ENCODE measurements at places on chromosomes 2 and 18.

DNA sequence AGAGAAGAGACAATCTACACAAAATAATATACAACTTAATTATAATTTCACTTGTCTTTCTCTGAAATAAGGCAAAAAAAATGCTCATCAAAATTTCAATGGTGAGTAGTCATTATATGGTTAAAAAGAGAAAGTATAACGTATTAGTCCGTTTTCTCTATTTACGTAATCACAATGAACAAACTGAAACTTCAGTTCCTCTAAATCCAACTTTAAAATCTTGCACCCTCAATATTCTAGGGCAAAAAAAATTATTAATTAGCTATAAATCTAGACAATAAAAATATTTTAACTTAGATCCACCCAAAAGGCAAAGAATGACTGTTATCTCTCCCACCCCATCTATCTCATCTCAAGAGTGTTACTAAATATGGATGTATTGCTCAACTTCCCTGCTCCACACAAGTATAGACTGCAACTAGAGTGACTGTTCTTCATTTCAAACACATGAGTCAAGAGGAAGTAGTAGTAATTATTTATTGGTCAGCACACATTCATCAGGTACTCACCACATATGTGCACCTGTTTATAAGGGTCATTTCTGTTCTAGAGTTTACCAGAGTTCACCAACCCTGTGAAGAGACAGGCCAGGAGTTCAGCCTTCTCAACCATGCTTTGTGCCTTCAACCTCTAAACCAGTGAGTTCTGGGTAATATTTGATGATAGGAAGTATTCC is 36.4 kb downstream of the STK39 start:
- DNase-seq: no peak

GRCh38 chr18:58615140-58616132 is 13.5 kb downstream of the ALPK2 start:
- no peak for DNase-seq

DNA sequence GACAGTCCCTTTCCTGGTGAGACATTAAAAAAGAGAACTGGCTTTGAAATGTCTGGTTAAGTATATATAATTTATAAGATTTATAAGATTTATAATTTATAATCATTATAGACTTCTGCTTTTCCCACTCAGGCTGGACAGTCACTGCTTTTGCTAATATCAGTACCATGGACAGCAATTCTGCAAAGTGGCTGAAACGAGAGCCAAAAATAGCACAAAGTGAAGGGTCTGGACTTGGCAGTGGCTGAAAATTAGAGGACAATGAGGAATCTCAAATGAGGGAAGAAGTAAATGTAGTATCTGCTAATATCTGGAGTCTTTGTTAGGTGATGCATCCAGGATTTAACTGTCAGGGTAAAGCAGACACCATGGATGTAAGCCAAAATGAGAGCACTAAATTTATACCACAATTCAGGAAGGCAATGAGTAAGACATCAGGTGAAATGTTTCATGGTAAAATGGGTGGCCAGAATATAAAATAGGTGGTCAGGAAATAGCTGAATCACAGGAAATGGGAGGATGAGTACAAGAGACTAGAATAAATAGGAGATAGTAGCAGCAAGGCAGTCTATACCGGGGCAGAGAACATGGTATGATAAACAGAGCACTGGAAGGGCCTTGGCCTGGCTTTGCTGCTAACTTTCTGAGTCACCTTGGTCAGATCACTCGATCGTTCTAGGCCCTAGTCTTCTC is 39.6 kb upstream of the BOD1L2 start:
- no peak for DNase-seq

- no peak for DNase-seq
These were observed 30.0 kb downstream of the RNF125 start for GRCh38 chr18:32048507-32049091.

DNA sequence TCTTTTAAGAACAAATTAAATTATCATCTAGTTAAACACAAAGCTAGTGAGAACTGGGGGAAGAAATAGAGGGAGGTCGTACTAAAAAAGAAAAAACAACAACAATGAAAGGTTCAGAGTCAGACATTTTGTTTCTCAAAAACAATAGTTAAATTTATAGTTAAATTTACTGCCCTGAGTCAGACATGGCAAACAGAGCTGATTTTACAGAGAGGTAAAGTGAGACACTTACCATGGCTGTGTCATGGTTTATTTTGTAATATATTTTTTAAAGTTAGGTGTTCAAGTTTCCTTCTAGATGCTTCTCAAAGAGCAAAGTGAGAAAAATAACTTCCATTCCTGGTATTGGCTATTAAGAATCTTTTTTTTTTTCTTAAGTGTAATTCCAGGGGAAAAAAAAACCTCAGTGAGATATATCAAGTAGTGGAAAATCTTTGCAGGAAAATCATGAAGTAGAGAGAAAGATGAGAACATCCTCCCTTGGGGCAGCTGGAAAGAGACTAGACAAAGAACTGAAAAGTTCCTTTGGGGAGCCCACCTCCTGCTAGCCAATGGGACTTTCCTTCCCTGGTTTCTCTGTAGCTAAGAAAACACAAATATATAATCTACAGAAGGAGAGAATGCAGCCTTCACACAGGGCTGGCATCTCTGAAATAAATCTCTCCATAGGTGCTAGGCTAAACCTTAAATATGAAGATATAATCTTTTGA is 12.3 kb downstream of the KLF7 start:
- DNase-seq: no peak

- no peak for DNase-seq
These were observed 26.1 kb downstream of the MPHOSPH10 start for GRCh38 chr2:71156573-71156972.

DNA sequence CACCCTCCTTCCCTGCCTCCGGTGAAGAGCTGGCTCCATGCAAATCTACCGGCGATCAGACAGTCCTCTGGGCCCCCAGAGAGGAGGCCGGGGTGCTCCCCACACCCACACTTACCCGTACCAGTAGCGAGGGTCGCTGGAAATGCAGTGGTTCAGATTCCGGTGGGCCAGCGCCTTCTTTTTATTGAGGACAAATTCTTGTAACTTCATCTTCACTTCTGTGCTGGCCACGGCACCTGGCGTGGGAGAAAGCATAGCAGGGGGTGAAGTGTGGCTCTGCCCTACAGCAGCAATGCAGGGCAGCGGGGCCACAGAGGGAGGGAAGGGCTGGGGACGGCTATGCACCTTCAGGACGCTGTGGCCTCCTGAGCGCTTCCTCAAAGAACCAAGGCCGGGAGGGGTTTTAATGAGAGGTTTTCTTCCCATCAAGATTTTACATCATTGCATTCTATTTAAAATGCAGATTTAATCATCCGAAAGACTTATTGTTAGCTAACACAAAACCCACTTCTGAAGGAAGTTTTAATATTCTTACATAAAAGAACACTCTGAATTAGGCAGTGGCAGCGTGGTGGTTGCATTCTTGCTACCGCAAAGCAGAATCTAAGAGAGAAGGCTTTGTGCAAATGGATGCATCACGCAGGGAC is 237.0 kb downstream of the HDAC4 start:
- no peak for DNase-seq

- DNase-seq: no peak
These were observed 359.9 kb downstream of the DSC3 start for GRCh38 chr18:30682672-30683071.

DNA sequence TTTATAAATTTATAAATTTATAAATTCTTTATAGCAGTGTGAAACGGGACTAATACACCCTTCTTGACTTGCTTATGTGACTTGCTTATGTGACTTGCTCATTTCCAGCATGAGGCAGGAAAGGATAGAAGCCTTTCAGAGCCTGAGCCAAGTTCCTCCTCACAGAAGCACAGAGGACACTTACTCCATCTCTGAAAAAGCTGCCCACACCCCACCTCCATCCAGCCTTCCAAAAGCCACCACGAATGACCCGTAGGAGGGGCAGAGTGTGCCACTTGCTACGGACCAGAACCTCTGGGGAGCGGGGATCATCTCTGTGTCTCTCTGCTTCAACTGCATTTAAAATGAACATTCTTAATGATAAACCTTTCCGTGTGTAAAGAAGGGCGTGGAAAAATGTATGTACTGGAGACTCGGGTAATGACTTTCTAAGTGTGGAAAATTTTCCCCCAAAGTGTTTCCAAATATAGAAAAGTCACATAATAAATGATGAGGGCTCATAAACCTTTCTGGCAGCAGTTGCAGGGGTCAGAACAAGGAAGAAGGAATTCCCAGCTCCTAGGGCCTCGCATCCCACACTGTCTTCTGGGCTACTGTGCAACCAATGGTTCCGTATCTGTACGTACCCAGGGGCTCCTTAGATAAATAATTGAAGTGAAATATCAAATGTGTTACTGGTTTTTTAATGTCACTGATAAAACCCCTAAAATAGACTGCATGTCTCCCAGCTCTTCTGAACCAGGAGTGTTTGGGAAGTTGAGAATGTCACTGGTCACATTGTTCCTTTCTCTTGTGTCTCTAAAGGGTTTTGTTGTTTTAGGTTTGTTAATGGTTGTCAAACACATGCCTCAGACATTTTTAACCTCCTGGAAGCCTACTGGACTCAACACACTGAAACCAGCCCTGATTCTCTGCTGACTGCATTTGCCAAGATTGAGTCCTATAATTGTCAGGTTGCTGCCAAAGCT is 104.5 kb upstream of the LTBP1 start:
- DNase-seq: no peak

- no peak for DNase-seq
These were observed 90.1 kb upstream of the SMAD2 start for GRCh38 chr18:48020337-48021250.

GRCh38 chr18:79626905-79627749 is 52.5 kb upstream of the CTDP1 start:
- no peak for DNase-seq

DNA sequence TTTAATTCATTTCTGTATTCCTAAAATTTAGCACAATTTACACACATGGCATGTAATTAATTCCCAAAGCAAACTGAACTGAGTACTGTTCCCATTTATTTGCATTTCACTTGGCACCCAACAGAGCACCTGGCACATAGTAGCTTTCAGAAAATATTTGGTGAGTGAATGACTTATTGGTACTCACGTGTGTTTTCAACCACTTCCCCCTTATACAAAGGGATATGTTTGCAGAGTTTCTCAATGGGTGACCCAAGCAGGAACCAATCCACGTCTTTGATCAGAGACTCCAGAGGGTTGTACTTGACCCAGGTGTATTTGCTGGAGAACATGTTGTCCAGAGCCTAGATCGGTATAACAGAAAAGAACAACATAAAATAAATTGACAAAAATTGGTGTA is 6.6 kb downstream of the GKN2 start:
- DNase-seq: no peak

DNA sequence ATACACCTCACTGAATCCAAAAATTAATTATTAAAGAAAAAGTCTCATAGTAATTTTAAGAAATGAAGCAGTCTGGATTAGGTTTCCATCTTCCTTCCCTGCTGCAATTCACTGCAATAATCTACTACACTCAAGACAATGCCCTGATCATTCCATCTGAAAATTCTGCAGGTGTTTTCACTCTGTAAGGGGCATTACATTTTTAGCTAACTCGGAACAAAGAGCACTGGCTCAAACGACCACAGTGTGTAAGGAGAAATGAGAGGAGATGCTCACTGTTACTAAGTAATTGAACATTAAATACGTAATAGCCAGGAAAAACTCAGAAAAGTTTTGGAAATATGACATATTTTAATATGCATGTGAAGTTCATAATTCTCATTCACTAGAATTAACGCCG is 1.3 kb downstream of the B4GALT6 start:
- no peak for DNase-seq

GRCh38 chr2:197092431-197092830 is 165.9 kb upstream of the PGAP1 start:
- DNase-seq: no peak

DNA sequence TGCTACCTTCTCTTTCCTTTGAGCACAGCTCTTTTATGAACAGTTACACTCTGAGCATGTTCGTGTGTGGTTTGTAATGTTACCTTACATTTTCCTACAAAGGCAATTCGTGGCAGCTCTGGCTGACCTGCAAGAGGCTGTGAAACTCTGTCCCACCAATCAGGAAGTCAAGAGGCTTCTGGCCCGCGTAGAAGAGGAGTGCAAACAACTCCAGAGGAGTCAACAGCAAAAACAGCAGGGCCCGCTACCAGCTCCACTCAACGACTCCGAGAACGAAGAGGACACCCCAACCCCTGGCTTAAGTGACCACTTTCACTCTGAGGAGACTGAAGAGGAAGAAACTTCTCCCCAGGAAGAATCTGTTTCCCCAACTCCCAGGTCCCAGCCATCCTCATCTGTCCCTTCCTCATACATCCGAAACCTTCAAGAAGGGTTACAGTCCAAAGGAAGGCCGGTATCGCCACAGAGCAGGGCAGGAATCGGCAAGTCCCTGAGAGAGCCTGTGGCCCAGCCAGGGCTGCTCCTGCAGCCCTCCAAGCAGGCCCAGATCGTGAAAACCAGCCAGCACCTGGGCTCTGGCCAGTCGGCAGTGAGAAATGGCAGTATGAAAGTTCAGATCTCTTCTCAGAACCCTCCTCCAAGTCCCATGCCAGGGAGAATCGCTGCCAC is 56.9 kb downstream of the WDSUB1 start:
- no peak for DNase-seq

DNA sequence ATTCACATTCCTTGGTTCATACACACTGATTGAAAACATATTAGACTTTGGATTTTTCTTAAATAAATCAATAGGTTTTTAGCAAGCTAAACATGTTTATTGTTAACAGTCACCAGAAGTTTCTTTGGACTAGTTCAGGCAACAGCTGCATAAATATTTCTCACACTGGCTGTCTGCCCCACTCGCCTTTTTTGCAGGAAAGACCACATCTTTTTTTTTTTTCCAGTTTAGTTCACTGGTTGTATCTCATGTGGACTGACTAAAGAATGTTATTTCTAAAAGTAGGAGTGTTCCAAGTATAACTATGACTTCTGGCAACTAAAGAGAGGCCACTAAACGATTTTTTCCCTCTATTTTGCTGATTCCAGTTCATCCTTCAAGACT is 31.1 kb downstream of the SLC40A1 start:
- DNase-seq: no peak
